ENCODE measurements at places on chromosomes 12 and 14. TPM values are rescaled to one million over a fixed set of nuclear protein-coding genes. Genes with fewer than 3 reads are reported as not detected.

CEP128 gene
- total RNA-seq, result 10.0 TPM

DPPA3 gene
- total RNA-seq, result not detected

TSPAN19 gene
- not detected for total RNA-seq

FOXN4 gene
- total RNA-seq, result 0.41 TPM

AKAP6 gene
- 41.7 TPM for total RNA-seq

MMAB gene
- 12.2 TPM for total RNA-seq

HOXC5 gene
- total RNA-seq, result not detected

GRCh38 chr12:53966385-53967133 is 6.4 kb upstream of the HOXC11 start:
- no peaks in the 10 kb centered on the region for H3K36me3 ChIP-seq
- peaks cover 98% of the 10 kb centered on the region for H3K27me3 ChIP-seq
- DNase-seq, result no peak
- H3K4me3 ChIP-seq, result no peak overlapping the region
- H3K27ac ChIP-seq, result no peak overlapping the region

- H3K4me1 ChIP-seq, result no peaks in the 10 kb centered on the region
- no peak for DNase-seq
- no peak overlapping the region for H3K4me3 ChIP-seq
- no peak overlapping the region for H3K27ac ChIP-seq
Observed at GRCh38 chr14:28494196-28494595, 272.4 kb upstream of the FOXG1 start.

GRCh38 chr14:104968153-104968527 is 10.0 kb downstream of the AHNAK2 start:
- H3K27ac ChIP-seq, result peak overlapping the region; percentile 90
- peak; percentile 96 for DNase-seq
- peaks cover 76% of the 10 kb centered on the region for H3K4me1 ChIP-seq
- H3K27me3 ChIP-seq, result no peaks in the 10 kb centered on the region
- peak overlapping the region; percentile 57 for H3K4me3 ChIP-seq
- H3K36me3 ChIP-seq, result no peaks in the 10 kb centered on the region

DNA sequence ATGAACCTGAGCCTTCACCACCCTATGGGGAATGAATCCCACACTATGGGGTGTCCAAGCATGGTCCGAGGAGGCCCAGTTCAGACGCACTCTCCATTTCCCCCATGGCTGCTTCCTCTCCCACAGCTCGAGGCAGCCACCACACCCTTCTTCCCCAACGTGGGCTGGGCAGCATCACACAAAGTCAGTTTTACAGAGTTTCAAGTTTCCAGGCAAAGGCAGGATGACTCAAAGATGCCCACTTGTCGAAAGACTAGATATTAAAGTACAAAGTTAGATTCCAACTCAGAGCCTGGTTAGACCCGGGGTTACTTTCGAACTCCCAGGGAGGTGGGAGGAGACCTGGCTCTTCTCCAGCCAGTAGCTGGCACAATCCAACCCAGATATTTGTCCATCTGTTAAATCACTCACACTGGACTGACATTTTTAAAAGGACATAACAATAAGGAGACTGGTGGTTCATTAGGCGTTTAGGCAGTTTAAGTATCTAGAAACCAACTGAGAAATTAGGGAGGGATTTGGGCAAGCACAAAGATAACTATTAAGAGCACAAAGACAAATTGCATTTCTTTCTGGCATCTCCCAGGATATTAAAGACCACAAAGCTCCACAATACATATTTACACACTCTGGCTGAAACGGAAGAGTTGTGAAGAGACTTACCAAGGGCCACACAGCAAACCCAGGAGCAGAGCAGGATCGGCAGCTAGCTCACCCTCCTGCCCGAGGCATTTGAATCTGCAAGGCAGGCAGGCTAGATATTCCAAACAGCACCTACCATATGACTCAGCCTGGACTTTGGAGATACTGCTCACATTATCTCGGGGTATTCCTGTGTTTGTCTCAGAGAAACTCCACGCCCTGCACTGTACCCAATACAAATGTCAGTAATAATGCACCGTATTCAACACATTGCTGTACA is 34.8 kb downstream of the TMCC3 start:
- H3K4me1 ChIP-seq, result peaks cover 11% of the 10 kb centered on the region
- H3K4me3 ChIP-seq, result peak overlapping the region; percentile 25
- H3K27me3 ChIP-seq, result no peaks in the 10 kb centered on the region
- no peaks in the 10 kb centered on the region for H3K36me3 ChIP-seq

GRCh38 chr14:92926931-92927330 is 4.0 kb downstream of the CHGA start:
- peaks cover 7% of the 10 kb centered on the region for H3K4me1 ChIP-seq
- H3K27me3 ChIP-seq, result peaks cover 14% of the 10 kb centered on the region
- H3K36me3 ChIP-seq, result peaks cover under 1% of the 10 kb centered on the region

GRCh38 chr14:59424341-59425071 is 40.7 kb downstream of the GPR135 start:
- no peak overlapping the region for H3K4me3 ChIP-seq
- H3K36me3 ChIP-seq, result no peaks in the 10 kb centered on the region
- peak; percentile 82 for DNase-seq
- no peaks in the 10 kb centered on the region for H3K27me3 ChIP-seq
- peak overlapping the region; percentile 34 for H3K27ac ChIP-seq

GRCh38 chr12:131239384-131240094 is 285.8 kb downstream of the ADGRD1 start:
- H3K36me3 ChIP-seq, result no peaks in the 10 kb centered on the region
- no peaks in the 10 kb centered on the region for H3K4me1 ChIP-seq
- no peak overlapping the region for H3K4me3 ChIP-seq
- DNase-seq, result no peak

GRCh38 chr12:70468741-70469140 is 102.7 kb downstream of the KCNMB4 start:
- H3K27me3 ChIP-seq, result no peaks in the 10 kb centered on the region
- no peak overlapping the region for H3K4me3 ChIP-seq
- no peak for DNase-seq

- no peak overlapping the region for H3K27ac ChIP-seq
- no peak overlapping the region for H3K4me3 ChIP-seq
- no peak for DNase-seq
- H3K27me3 ChIP-seq, result no peaks in the 10 kb centered on the region
- H3K4me1 ChIP-seq, result no peaks in the 10 kb centered on the region
Observed at GRCh38 chr12:109892165-109892715, 7.8 kb upstream of the TCHP start.

DNA sequence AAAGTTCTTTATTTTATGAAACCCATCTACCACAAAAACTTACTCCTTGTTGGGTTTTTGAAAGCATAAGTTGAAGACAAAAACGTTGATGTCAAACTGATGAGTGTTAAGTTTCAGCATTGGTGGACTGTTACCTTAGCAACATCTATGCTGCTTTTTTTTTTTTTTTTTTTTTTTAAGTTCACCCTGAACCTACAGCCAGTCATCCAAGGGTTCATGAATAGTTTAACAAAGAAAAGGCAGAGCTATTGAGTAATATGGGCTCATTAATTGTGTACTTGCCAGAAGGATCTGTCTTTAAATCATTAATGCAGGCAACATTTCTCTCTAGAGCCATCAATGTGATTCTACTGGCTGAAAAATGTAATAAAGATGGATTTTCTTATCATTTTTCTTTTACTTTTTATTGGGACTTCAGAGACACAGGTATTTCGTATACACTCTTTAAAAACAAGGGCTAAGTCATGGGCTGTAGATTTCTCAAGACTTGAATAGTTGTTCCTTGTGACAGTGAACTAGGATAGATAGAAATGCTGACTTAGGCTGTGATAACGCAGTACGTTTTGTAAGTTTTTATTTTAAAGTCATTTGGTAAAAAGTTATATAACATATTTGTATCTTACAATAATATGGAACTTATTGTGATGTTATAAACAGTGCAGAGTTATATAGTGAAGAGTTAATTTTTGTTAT is at the start of gene PTPRQ:
TSS of gene PTPRQ (plus strand) at position 262 of the 693 bp plus-strand sequence. CDS start at position 373, 111 bp downstream.
- peak within 1 kb of the TSS; percentile 16 for H3K27ac ChIP-seq
- no peaks in the 10 kb centered on the region for H3K27me3 ChIP-seq
- H3K4me3 ChIP-seq, result no peak within 1 kb of the TSS
- H3K4me1 ChIP-seq, result peaks cover 17% of the 10 kb centered on the region
- no peaks in the 10 kb centered on the region for H3K36me3 ChIP-seq

DNA sequence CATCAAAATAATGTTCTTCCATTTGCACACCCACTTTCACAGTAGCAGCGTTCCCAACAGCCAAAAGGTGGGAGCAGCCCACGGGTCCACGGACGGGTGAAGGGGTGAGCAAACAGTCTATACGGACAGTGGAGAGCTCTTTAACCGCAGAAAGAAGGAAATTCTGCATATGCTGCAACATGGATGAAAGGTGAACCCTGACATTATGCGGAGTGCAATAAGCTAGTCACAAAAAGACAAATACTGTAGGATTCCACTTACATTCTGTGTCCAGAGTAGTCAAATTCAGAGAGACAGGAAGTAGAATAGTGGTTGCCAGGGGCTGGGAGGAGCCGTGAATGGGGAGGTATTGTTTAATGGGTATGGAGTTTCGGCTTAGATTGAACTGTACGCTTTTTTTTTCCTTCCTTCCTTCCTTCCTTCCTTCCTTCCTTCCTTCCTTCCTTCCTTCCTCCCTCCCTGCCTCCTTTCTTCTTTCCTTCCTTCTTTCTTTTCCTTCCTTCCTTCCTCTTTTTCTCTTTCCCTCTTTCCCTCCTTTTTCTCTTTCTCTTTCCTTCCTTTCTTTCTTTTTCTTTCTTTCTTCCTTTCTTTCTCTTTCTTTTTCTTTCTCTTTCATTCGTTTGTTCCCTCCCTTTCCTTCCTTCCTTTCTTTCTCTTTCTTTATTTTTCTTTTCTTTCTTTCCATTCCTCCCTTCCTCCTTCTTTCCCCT is 15.8 kb upstream of the ANKRD9 start:
- peak overlapping the region; percentile 84 for H3K27ac ChIP-seq
- H3K4me3 ChIP-seq, result peak overlapping the region; percentile 47
- H3K27me3 ChIP-seq, result no peaks in the 10 kb centered on the region
- H3K36me3 ChIP-seq, result no peaks in the 10 kb centered on the region
- DNase-seq, result no peak

GRCh38 chr12:8692573-8692972 is 5.2 kb upstream of the RIMKLB start:
- peaks cover 42% of the 10 kb centered on the region for H3K4me1 ChIP-seq
- H3K27ac ChIP-seq, result peak overlapping the region; percentile 84
- H3K27me3 ChIP-seq, result no peaks in the 10 kb centered on the region
